ENCODE measurements at places on chromosomes 1 and 21.

DNA sequence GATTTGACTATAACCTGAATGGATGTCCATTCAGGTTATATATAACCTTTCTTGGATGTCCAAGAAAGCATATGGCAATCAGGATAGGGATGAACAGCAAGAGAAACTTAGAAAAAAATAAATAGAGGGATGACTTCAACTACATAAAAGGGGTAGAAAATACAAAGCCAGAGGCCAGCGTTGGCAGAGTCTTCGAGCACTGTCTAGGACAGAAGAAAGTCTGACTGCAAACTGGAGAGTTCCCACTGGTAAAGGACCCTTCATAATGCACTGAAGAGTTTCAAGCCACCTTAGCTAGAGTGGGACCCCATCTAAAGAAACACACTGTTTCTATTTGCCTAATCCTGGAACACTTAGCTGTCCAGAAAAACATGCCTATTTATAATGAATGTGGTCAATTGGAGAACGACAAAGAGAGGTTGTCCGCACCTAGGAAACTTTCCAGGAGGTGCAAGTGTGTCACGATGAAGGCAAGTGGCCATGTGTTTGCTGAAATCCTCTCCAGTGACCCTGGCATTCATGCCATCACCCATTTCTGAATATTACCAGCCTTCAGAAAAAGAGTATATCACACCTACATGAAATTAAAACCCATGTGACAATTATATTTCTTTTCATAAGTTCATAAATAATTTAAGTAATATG lies 215.4 kb downstream of the ZNF648 start:
- no peak for DNase-seq

DNA sequence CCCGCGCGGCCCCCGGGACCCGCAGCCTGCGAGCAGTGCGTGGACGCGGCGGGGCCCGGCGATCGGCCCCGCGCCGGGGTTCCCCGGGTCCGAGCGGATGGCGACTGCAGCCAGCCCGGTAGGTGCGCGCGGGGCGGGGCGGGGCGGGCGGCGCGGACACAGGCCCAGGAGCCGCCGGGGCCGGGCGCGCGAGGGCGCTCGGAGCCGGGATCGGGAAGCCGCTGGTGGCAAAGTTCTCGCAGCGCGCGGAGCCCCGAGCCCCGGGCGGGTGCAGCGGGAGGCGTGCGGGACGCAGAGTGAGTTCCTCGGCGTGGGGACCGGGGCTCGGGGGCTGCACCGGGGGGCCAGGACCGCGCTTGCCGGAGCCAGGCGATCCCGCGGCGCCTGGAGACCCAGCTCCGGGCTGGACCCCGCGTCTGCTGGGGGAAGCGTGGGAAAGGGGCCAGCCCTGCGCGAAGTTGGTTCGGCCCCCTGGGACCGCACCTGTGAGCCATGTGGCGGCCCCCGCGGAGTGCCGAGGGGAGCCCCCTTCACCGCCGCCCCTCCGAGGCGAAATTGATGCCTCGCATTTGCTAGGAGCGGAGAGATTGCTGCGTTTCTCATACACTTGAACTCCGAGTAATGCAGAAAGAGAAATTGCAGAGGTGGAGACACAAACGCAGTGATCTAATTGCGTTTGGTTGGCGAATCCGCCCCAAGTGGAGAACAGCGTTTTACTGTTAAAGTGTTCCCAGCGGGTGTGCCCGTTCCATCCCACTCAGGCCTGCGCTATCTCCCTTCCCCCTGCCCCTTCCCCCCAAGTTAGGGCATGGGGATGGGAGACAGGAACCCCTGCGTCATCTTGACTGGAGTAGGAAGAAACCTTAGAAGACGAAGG lies 228.9 kb upstream of the TMEM51 start:
- DNase-seq: no peak

DNA sequence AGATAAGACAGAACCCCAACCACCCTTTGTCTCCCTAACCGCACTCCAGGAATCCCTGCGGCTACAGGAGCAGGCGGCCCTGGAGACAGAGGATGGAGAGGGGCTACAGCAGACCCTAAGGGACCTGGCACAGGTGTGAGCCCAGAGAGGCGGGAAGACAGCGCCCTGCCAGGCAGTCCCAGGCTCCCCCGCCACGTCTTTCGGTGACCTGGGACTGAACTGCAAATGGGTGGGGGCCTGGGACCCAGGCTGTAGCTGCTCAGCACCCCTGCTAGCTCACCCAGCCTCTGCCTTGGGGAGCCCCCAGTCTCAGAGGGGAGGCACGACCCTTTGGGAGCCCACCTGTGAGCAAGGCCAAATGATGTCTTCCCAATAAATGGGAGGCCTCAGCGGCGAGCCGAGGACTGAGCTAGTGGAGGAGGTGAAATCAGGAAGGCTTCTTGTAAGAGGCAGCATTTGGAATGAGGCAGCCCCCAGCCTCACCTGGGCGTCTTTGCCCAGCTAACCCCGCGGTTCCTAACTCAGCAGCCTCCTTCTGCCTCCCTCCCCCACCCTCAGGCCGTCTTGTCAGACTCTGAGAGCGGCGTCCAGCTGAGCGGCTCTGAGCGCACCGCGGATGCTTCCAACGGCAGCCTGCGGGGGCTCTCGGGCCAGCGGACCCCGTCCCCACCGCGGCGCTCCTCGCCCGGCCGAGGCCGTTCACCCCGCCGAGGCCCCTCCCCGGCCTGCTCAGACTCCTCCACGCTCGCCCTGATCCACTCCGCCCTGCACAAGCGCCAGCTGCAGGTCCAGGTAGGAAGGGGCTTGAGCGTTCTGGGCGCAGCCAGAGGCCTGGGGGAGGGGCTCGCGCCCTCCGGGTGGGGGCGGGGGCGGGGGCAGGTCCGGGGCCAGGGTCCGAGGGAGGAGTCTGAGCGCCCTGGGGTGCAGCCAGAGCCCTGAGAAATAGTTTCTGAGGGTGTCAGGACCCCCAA lies 16.9 kb downstream of the CROCC start:
- no peak for DNase-seq

GRCh38 chr1:55376897-55377296 lies 161.7 kb upstream of the USP24 start:
- no peak for DNase-seq
